ENCODE measurements at places on chromosomes 16 and 17.

DNA sequence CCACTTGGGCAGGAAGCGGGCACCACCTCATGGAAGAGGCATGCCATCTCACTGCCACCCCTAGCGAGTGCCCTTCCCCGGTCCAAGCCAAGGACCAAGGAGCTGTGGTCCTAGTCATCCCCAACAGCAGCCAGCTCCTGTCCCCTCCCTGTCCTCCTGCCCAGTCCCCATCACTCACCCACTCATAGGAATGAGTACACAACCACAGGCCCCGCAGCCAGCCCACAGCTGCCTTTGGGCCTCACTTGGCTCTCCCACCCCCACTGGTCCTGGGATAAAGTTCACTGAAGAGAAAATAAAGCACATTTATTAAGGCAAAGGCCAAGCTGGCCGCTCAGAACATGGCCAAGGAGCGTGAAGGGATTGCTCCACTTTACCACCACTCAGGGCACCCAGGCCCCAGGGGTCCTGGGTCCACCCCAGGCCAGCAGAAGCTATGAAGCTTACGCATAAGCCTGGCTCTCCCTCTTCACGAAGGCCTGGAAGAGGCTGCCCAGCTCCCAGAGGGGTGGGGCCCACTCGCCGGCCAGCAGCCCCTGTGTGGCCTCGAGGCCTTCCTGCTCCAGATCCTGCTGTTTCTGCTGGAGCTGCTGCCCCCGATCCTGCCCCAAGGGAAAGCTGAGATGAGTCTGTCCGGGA is 3.6 kb downstream of the SCRN2 start:
- DNase-seq = no peak

GRCh38 chr16:2179576-2179975 is 16.8 kb downstream of the CASKIN1 start:
- DNase-seq = no peak

DNA sequence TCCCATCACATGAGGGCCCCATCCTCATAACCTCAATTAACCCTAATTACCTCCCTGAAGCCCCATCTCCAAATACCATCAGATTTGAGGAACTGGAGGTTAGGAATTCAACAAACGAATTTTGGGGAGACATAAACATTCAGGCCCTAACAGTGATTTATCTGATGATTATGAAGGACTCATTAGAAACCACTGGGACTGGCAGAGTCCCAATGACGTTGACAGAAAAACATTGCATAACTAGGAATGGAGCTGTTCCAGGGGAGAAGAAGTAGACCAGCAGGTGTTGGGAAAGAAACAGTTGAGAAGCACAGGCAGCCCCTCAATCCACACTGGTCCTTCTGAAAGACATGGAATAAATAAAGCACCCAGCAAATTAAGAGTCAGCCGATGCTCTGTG is 282.0 kb downstream of the MAP2K4 start:
- DNase-seq = no peak

GRCh38 chr16:87552772-87553573 is 49.3 kb upstream of the JPH3 start:
- no peak for DNase-seq

- DNase-seq = no peak
These were observed 8.6 kb upstream of the ABCA9 start for GRCh38 chr17:69069226-69069750.

- no peak for DNase-seq
These were observed 1.5 kb downstream of the HAPSTR1 start for GRCh38 chr16:9092978-9093344.

Data from brain microvascular endothelial cell (primary cell).